ENCODE measurements at places on chromosomes 12 and 14.
A peak's percentile ranks its signal among the peaks of the same experiment; 100 is the strongest.

DNA sequence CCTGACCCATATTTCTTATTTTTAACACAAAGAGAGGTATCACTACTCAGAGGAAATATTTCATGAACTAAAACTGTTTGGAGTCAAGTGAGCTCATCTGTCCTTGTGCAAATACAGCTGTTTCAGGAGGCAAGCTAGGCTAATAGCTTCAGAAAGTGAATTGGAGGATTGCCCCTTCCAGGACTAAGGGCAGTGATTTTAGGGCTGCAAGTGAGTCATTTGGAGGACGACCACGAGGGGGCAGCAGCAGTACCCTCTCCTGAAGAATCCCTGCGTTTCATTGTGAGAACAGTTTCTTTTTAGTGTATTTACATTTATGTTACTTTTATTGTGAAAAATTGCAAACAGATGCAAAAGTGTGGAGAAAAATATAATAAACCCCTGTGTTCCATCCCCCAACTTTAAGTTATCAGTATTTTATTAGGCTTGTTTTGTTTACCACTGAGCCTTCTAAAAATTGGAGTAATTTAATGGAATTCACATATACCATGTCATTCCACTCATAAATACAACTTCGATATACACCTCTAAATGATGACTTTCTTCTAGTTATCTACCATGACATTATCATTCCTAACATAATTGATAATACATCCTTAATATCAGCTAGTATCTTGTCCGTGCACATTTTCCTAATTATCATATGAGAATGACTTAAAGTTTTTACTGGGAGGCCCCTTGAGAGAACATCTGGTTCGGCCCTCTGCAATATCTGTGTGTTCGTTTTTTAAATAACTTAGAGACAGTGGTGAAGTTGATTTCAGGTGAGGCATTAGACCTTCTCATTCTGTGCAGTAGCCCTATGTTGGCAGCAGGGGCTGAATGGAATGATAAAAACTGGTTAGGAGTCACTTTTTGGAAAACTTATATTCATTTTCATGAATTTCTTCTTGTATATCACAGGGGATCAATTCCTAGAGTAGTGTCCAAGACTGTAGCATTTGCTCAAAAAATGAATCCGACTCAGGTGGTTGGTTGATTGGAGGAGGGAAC, 13.7 kb downstream of the FOXJ2 start:
- DNase-seq = peak; percentile 89

- no peak for DNase-seq
These were observed 138.6 kb upstream of the TRHDE start for GRCh38 chr12:72133497-72134055.

DNA sequence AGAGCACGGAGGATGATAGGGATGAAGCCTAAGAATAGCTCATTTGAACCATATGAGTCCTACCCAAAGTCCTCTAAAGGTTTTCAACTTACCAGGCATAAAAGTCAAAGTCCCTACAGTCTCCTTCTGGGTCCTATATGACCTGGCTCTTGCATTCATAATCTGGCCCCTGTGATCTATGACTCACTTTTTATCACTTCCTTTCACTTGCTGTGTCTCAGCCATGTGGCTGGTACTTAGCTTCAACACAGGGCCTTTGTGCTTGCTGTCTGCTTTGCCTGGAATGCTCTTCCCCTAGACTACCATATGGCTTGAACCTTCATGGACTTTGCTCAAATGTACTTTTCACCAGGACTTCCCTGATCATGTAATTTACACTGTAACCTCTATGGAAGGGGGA, 137.6 kb upstream of the TMTC1 start:
- no peak for DNase-seq

DNA sequence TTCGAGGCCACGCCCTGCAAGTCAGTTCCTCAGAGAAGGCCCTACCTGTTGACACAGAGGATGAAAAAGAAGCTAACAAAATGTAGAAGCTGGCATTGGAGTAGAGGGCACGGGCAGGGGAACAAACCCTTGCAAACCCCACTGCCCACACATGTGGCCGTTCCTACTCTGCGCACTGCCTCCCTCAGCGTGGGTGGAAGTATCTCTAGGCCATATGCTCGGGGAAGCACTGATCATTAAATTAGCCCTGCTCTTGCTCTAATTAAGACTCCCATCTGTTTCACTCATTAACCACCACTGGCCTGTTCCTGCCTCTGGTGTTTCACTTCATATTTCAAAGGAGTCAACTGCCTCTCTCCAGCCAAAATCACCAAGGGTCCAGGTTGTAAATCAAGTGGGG, 201.2 kb upstream of the SFSWAP start:
- no peak for DNase-seq

- DNase-seq = no peak
These were observed 7.4 kb downstream of the COX14 start for GRCh38 chr12:50119387-50119786.

DNA sequence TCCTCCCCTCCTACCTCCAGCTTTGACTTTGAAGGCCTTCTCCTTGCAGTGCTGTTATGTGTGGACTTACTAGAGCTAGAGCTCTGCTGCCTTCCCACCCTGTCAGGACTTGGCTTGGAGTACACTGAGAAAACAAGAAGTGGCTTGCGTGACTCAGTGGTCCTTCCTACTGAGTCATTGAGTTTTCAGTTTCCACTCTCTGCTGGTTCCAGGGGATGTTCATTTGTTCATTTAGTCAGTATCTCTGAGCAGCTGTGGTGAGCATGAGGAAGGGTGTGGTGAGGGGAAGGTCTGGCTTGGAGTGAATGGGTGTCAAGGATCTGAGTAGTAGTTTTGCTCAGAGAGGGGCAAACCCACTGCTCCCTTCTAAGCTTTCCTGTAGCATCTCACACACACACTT, 17.2 kb upstream of the ELK3 start:
- DNase-seq = peak; percentile 73

GRCh38 chr12:58727521-58727920, 192.8 kb downstream of the LRIG3 start:
- DNase-seq = no peak

DNA sequence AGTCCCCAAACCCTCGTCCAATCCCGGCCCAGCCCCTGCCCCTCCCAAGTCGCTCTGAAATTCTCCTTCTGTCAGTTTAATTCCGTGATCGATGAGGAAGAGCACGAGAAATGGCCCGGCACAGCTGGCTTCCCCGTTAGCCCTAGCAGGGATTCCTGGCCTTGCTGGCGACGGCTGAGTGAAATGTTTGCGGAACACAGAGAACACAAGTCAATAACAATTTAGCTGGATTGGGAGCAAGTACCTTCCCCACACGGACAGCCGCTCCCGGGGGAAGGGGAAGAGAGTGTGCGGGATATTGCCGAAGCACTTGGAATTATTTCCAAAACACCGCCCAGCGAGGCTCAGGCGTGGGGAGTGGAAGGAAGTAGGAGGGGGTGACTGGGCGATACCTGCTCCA, 134.6 kb downstream of the RBM19 start:
- no peak for DNase-seq
